ENCODE measurements at places on chromosomes 7 and 10. TPM values are rescaled to one million over a fixed set of nuclear protein-coding genes. Genes with fewer than 3 reads are reported as not detected.

Gene GALNT17
- 3.1 TPM for total RNA-seq

Gene SPDYE1
- total RNA-seq: not detected

Gene VPS37D
- 3.6 TPM for total RNA-seq

Gene GRM3
- not detected for total RNA-seq

Gene SORCS3
- not detected for total RNA-seq

Gene TMEM176A
- total RNA-seq: 0.10 TPM

Gene SH2D4B
- total RNA-seq: not detected

Gene CALHM1
- total RNA-seq: not detected

Gene MEIG1
- total RNA-seq: not detected

Gene SEMA3C
- total RNA-seq: 9.2 TPM

Gene GOLGA7B
- 0.02 TPM for total RNA-seq

Gene TFPI2
- 998 TPM for total RNA-seq
